Activated CD8-positive, alpha-beta T cell treated with anti-CD3 and anti-CD28 coated beads, Interleukin-2, amount 10 ng/mL, durations not matched to agents 7 days and 5 days (primary cell): ENCODE measurements at places on chromosomes 12 and 14. TPM values are rescaled to one million over a fixed set of nuclear protein-coding genes. Genes with fewer than 3 reads are reported as not detected.

DNA sequence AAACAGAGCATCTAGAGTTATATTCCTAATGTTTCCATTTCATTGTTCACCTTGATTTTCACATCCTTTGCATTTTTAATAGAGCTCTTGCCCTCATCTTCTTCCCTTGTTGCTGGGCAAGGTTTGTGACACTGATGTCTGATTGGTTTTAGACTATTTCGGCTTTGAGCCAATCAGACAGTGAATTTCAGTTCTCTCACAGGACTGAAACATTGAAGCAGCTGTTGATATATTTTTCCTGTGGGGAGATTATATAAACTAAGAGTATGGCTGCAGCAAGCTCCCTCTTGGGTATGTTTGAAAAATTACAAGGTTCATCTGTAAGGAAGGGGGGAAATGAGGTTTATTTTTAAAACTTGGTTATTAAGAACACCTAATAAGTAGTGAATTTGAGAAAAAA is 51.2 kb downstream of the ATF7IP start:
- peaks cover 61% of the 10 kb centered on the region for H3K4me1 ChIP-seq
- H3K27ac ChIP-seq = peak overlapping the region; percentile 43
- peak; percentile 61 for DNase-seq
- peaks cover 48% of the 10 kb centered on the region for H3K36me3 ChIP-seq
- H3K4me3 ChIP-seq = peak overlapping the region; percentile 2

- H3K36me3 ChIP-seq = peaks cover 38% of the 10 kb centered on the region
- H3K4me1 ChIP-seq = peaks cover 67% of the 10 kb centered on the region
- H3K27ac ChIP-seq = peak overlapping the region; percentile 89
- DNase-seq = no peak
- H3K27me3 ChIP-seq = no peaks in the 10 kb centered on the region
Observed at GRCh38 chr12:54412786-54413185, 6.3 kb downstream of the ITGA5 start.

- DNase-seq = peak; percentile 74
- H3K4me1 ChIP-seq = peaks cover 66% of the 10 kb centered on the region
- H3K27me3 ChIP-seq = no peaks in the 10 kb centered on the region
Observed at GRCh38 chr12:53231921-53232645, at the start of gene RARG. RARG (minus strand) TSS chr12:53232209; CDS start chr12:53227545, 4,664 bp downstream.

- H3K27ac ChIP-seq = no peak overlapping the region
- no peaks in the 10 kb centered on the region for H3K27me3 ChIP-seq
- no peaks in the 10 kb centered on the region for H3K4me1 ChIP-seq
- no peak for DNase-seq
- H3K4me3 ChIP-seq = no peak overlapping the region
Observed at GRCh38 chr14:78469947-78470346, 299.8 kb downstream of the NRXN3 start.

The RDH12 gene
- total RNA-seq = not detected

- no peak overlapping the region for H3K27ac ChIP-seq
- peaks cover 31% of the 10 kb centered on the region for H3K27me3 ChIP-seq
- no peak for DNase-seq
- no peaks in the 10 kb centered on the region for H3K36me3 ChIP-seq
- H3K4me1 ChIP-seq = no peaks in the 10 kb centered on the region
Observed at GRCh38 chr14:101340556-101340955, 220.7 kb upstream of the DIO3 start.

DNA sequence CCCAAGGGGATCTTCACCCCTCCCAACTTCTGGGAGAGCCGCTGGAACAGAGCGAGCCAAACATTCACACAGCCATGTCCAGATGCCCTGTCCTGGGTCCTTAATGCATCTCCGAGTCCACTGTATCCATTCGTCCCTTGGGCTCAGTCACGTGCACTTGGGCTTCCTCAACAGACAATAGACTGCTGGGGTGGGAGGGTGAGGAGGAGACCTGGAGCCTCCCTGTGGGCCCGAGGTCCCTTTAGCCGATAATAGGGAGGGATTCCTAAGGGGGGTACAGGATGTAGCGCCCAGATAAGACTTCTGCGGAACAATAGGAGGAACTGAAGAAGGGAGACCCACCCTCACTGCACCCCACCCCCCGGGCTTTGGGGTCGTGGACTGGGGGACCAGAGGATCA is 6.7 kb downstream of the ARHGEF25 start:
- H3K4me3 ChIP-seq = no peak overlapping the region
- DNase-seq = no peak
- no peaks in the 10 kb centered on the region for H3K36me3 ChIP-seq
- H3K27me3 ChIP-seq = peaks cover 92% of the 10 kb centered on the region
- H3K27ac ChIP-seq = no peak overlapping the region
- H3K4me1 ChIP-seq = peaks cover 33% of the 10 kb centered on the region

DNA sequence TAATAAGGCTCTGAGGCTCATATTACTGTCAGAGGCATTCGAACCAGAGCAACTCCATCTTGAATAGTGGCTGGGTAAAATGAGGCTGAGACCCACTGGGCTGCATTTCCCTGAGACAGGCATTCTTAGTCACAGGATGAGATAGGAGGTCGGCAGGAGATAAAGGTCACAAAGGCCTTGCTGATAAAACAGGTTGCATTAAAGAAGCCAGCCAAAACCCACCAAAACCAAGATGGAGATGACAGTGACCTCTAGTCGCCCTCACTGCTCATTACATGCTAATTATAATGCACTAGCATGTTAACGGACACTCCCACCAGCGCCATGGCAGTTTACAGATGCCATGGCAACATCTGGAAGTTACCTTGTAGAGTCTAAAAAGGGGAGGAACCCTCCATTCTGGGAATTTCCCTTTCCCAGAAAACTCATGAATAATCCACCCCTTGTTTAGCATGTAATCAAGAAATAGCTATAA is 18.1 kb upstream of the PRICKLE1 start:
- DNase-seq = no peak
- H3K4me3 ChIP-seq = no peak overlapping the region
- H3K4me1 ChIP-seq = no peaks in the 10 kb centered on the region
- H3K27ac ChIP-seq = no peak overlapping the region

GRCh38 chr12:6280672-6281071 is 29.8 kb upstream of the PLEKHG6 start:
- peaks cover 18% of the 10 kb centered on the region for H3K27me3 ChIP-seq
- H3K36me3 ChIP-seq = no peaks in the 10 kb centered on the region
- H3K4me3 ChIP-seq = no peak overlapping the region
- H3K4me1 ChIP-seq = peaks cover 13% of the 10 kb centered on the region
- DNase-seq = no peak
- no peak overlapping the region for H3K27ac ChIP-seq

- no peak overlapping the region for H3K27ac ChIP-seq
- DNase-seq = no peak
- no peaks in the 10 kb centered on the region for H3K27me3 ChIP-seq
- H3K4me1 ChIP-seq = peaks cover 44% of the 10 kb centered on the region
- peaks cover 37% of the 10 kb centered on the region for H3K36me3 ChIP-seq
- H3K4me3 ChIP-seq = no peak overlapping the region
Observed at GRCh38 chr12:46396826-46397225, 24.3 kb upstream of the SLC38A2 start.

The DAO gene
- total RNA-seq = not detected

DNA sequence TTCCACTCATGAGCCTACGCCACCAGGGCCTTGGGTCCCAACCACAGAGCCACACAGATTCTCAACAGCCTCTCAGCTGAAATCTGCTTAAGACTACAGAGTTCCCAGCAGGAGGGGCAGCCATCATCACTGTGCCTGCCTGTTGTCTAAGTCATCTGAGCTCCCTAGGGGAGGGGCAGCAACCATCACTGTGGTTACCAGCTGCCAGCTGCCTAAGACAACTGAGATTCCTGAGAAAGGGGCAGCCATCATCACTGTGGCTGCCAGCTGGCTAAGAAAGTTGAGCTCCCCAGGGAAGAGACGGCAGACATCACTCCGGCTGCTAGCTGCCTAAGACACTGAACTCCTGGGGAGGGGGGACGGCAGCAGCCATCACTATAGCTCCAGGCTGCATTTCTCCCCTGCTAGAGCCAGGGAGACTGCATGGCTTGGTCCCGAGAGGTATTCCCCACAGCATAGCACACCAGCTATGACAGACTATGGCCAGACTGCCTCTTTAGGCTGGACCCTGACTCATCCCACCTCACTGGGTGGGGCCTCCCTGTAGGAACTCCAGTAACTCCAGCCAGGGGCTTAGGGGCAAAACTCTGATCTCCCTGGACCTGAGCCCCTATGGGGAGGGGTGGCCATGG is 37.2 kb upstream of the C14orf132 start:
- no peak overlapping the region for H3K4me3 ChIP-seq
- no peak overlapping the region for H3K27ac ChIP-seq
- H3K4me1 ChIP-seq = no peaks in the 10 kb centered on the region
- DNase-seq = no peak
- H3K36me3 ChIP-seq = no peaks in the 10 kb centered on the region

DNA sequence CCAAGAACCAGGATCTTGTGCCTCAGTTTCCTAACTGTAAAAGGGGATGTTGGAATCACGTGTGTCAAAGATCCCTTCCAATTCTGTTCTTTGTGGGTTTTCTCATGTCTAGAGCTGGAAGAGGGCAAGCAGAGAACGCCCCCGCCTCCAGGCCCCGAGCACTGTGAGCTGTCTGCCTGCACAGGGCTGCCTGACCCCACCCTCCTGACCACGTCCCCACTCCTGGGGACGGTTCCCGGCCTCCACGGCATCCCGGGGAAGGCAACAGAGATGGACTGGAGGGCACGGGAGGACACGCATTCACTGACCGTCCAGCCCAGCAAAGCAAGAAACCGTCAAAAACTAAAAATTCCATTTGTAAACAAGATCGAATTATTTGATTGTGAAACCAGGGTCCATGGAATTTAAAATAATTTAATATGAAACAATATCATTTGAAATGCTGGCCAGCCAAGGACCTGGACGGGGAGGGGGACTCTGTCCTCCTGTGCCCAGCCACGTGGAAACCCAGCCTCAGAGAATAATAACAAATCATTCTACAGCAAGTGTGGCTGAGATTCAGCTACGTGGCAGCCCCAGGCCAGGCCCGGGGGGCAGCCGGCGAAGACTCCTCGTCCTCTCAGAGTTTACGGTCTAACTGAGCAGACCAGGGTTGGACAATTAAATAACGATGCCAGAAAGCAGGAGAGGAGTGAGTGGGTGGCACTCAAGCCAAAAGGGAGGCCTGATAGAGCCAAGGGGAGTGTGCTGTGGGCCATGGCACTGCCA is 87.3 kb upstream of the DIO3 start:
- no peak for DNase-seq
- H3K4me1 ChIP-seq = no peaks in the 10 kb centered on the region
- no peak overlapping the region for H3K27ac ChIP-seq
- no peak overlapping the region for H3K4me3 ChIP-seq
- no peaks in the 10 kb centered on the region for H3K27me3 ChIP-seq

- no peak for DNase-seq
- no peaks in the 10 kb centered on the region for H3K36me3 ChIP-seq
- no peak overlapping the region for H3K4me3 ChIP-seq
- H3K4me1 ChIP-seq = no peaks in the 10 kb centered on the region
- H3K27ac ChIP-seq = no peak overlapping the region
Observed at GRCh38 chr12:117707861-117708260, 260.9 kb downstream of the KSR2 start.

The METTL1 gene
- 26.3 TPM for total RNA-seq

DNA sequence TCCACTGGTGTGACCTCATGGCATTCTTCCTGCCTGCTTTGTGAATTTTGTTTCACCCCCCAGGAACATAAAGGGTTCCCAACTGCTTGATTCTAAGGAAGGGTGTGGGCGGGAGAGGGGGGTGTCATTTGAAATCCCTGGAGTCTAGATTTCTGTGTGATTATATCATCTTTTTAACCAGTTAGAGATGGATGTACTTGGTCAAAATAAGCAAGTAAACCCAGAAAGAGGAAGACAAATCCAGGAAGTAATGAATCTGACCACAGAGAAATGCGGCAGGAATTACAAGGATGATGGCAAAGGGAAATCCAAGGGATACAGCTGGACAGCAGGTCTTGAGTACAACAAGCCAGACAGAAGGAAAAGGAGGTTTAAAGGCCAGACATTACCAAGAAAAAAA is 38.9 kb downstream of the DMAC2L start:
- peaks cover under 1% of the 10 kb centered on the region for H3K4me1 ChIP-seq
- no peak for DNase-seq
- H3K36me3 ChIP-seq = peaks cover 5% of the 10 kb centered on the region
- H3K27ac ChIP-seq = no peak overlapping the region

- no peak overlapping the region for H3K27ac ChIP-seq
- peaks cover 19% of the 10 kb centered on the region for H3K36me3 ChIP-seq
- no peak overlapping the region for H3K4me3 ChIP-seq
- H3K4me1 ChIP-seq = peaks cover 25% of the 10 kb centered on the region
Observed at GRCh38 chr12:50640321-50640939, 123.5 kb upstream of the ATF1 start.

DNA sequence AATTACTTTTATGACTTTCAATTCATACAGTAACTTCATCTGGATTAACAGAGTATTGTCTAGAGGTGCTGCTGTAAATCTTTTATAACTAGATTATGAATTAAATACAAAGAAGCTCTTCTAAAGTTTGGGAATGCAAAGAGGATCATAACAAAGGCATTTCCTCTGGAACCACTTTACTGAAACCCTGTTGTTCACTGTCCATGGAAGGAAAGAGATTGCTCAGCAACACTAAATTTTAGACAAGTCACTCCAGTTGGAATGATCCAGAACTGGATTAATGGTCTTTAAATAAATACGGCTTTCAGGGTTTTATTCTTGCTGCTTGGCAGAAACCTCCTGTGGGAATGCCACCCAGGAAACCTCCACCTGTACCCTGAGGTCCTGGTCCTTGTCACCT is 250.6 kb downstream of the KSR2 start:
- no peaks in the 10 kb centered on the region for H3K4me1 ChIP-seq
- H3K27ac ChIP-seq = no peak overlapping the region
- no peak overlapping the region for H3K4me3 ChIP-seq
- H3K36me3 ChIP-seq = no peaks in the 10 kb centered on the region

DNA sequence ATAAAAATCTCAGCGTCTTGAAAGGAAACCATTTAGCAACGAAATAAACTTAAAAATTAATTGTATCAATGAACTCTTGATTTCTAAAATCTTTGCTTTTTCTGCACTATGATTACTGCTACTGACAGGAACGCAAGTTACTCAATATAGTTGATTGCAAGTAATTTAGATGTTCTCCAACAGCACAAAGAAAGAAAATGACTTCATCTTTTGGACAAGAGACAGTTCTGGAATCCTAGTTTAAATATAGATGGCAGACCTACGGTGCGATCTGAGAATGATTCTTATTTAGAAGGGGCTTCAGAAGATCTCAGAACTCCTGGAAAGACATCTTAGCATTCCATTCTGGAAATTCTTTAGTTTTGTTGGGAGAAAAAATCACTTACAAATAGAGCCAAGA is 1.4 kb upstream of the SUDS3 start:
- peaks cover under 1% of the 10 kb centered on the region for H3K36me3 ChIP-seq
- H3K27ac ChIP-seq = no peak overlapping the region
- no peak overlapping the region for H3K4me3 ChIP-seq
